Body of pancreas (tissue), 4 donors: ENCODE measurements at places on chromosomes 4 and X. TPM values are rescaled to one million over a fixed set of nuclear protein-coding genes. Genes with fewer than 3 reads are reported as not detected.

The RAB33A gene
- total RNA-seq, result 0.78 TPM

The SLC4A4 gene
- 402 TPM for total RNA-seq

The STPG2 gene
- 1.6 TPM for total RNA-seq

The MYOZ2 gene
- not detected for total RNA-seq

The IL2 gene
- not detected for total RNA-seq

The BRS3 gene
- not detected for total RNA-seq

The CWH43 gene
- total RNA-seq, result not detected

The KLHL13 gene
- 3.4 TPM for total RNA-seq

The GBA3 gene
- total RNA-seq, result not detected

The UGT2B17 gene
- total RNA-seq, result not detected

The NPFFR2 gene
- total RNA-seq, result not detected

The NIPAL1 gene
- 1.0 TPM for total RNA-seq

GRCh38 chrX:103629318-103630170, 769 bp downstream of the TCEAL1 start:
- DNase-seq, result peak; percentile 70

DNA sequence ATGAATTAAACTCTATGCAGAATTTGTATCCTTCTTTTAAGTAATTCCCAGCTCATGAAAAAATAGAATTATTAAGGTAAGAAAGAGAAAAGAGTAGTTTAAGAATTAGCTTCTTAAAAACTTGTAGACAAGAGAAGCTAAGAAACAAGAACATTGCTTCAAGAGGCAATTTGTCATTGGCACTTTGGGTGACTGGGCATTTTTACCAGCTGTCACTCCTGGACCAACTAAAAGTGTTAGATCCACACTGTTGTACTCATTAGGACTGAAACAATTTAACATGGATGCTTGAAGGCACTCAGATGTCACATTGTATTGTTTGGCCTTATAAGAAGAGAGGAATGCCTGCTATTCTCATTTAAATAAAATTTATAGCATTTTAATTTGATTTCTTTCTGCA, 7.4 kb downstream of the COL25A1 start:
- no peak for DNase-seq

DNA sequence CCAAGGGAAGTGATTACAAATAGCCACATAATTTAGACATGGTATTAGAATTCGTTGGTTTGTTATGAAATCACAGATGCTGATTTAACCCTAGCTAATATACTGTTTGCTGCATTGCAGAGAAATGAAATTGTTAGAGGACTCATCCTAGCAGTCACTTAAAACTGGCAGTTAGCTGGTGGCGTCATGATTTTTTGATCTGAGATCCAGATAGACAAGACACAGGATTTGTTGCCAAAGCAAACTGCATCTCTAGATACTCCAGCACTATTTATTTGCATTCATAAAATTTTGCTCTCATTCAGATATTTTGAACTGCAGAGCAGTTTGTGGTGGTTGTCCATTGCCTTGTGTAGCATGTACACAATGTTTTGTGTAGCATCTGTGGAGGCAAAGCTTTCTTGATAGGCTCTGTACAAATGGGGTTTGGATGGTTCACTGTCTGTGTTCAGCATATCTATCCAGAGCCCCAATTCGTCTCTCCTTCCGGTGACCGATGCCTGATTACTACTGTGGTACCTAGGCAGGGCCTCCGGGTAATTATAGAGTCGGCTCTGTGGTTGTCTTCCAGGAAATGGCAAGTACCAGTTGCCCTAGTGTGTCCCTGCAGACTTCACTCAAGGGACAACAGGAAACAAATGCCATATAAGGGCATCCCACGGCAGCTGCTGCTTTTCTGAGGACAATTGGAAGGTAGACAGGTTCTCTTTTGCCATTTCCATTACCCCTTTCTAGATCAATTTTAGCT, 30.1 kb upstream of the SPARCL1 start:
- no peak for DNase-seq

DNA sequence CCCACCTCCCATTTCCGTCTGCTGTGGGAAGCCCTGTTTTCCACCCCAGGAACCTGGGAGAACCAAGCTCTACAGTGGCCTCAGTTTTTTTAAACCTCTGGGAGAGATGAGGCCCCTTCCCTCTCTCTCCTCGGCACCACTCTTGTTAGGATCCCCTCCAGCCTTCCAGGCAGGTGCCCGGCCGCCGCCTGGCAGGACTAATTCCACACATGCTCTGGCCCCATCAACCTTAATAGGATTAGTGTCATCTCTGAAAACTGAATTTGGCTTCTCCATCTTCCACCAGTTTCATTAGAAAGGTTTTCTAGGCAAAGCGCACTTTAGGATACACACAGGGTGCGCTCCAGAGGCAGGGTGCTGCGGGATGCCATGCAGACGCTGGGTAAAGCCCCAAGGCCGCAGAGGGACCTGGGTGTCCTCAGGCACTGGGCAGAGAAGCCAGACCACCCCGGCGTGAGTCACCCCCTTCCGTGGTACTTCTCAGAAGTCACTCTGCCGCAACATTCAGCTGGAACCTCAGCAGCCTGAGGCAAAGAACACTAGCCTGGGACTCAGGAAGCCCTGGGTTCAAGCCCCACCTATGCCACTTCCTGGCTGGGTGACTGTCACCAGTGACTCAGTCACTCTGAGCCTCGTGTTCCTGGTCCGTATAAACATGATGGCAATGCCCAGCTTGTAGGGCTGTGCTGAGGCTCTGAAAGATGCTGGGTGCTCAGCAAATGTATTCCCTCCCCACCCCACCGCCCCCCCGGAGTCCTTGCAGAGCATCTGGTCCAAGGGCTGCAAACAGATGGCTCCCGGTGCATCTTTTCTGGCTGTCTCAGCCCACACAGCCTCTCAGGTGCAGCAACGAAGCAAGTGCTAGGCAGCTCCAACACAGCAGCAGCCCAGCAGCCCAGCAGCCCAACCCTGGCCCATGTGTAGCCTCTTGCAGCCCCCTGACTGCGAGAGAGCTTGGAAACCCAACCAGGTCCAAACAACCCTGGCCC, 29.1 kb downstream of the PPP2R2C start:
- DNase-seq, result no peak

GRCh38 chr4:142698552-142698951, 147.5 kb downstream of the INPP4B start:
- DNase-seq, result no peak

DNA sequence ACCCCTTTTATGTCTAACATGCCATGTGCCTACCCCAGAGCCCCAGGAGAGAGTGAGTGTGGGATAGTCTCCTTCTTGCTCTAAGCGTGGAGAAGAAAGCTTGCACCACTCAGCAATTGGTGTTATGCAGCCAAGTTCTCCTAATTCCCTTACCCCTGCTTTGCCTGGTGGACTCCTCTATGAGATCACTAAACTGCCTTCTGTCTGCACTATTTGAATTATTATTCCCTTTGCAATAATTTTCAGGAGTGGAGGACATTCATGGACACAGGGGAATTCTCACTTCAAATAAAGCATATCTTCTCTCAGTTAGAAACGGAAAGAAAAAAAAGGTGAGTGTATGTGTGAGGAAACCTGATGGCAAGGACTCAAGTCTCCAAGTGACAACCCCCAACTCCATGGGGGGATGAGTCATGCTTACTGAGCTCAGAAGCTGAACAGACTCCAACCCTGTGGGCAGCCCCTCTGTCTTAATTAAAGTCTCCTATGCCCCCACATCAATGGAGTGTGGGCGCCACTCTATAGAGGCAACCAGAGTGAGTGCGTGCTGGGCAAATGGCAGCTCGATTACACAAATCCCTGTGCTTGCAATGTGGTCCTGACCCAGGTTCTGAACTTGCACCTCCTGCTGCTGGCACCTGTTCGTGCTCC, 381.9 kb downstream of the RAB28 start:
- DNase-seq, result no peak

- no peak for DNase-seq
Observed at GRCh38 chr4:13203101-13203500, 281.0 kb downstream of the RAB28 start.

DNA sequence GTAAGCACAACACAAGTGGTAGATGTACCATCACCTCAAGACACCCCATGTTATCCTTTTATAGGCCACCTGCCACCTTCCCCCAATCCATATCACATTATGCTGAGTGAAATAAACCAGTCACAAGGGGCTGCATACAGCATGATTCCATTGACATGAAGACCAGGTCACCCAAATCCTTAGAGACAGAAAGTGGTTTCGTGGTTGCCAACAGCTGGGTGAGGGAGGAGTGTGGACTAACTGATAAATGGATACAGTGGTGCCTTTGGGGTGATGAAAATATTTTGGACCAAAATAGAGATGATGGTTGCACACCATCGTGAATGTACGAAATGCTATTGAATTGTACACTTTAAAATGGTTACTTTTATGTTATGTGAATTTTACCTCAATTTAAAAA, 65.7 kb upstream of the DMD start:
- DNase-seq, result no peak

DNA sequence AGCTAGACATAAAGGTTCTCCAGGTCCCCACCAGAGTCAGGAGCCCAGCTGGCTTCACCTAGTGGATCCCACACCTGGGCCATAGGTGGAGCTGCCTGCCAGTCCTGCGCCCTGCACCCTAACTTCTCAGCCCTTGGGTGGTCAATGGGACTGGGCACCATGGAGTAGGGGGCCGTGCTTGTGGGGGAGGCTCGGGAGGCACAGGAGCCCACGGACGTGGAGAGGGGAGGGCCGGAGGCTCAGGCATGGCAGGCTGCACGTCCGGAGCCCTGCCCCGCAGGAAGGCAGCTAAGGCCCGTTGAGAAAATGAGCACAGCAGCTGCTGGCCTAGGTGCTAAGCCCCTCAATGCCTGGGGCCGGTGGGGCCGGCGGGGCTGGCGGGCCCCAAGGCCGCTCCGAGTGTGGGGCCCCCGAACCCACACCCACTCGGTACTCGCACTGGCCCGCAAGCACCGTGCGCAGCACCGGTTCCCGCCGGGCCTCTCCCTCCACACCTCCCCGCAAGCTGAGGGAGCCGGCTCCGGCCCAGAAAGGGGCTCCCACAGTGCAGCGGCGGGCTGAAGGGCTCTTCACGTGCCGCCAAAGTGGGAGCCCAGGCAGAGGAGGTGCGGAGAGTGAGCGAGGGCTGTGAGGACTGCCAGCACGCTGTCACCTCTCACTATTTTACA, 291.1 kb downstream of the KLHL4 start:
- no peak for DNase-seq

GRCh38 chr4:33085709-33086108, 2365.5 kb downstream of the PCDH7 start:
- DNase-seq, result no peak

DNA sequence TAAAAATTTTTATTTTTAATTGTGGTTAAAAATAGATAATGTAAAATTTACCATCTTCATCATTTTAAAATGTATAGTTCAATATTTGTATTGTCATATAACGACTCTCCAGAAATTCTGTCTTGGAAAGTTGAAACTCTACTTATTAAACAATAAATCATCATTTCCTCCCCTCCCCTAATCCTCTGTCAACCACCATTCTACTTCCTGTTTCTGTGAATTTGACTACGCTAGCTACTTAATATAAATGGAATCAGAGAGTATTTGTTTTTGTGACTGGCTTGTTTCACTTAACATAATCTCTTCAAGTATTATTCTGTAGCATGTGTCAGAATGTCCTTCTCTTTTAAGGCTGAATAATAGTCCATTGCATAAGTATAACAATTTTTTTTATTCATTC, 729.0 kb upstream of the AADAT start:
- DNase-seq, result no peak

GRCh38 chr4:125432078-125432477, 117.3 kb downstream of the FAT4 start:
- DNase-seq, result no peak

DNA sequence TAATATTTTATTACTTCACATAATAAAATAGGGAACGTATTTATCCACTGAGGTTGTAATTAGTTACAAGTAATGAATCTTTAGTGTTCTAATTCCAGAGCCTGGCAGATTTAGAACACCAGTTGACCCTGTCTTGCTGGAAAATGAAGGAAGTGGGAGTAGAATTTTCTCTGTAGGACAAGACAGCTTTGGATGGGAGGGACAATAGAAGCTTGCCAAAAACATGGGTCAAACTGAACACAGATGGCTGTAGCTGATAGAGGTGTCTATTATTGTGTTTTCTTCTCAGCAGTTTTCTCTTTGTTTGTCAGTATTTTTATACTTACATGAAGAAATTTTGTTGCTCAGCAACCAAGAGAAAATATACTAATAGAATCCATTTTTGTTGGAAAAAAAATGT, 20.2 kb downstream of the FAT4 start:
- DNase-seq, result no peak

DNA sequence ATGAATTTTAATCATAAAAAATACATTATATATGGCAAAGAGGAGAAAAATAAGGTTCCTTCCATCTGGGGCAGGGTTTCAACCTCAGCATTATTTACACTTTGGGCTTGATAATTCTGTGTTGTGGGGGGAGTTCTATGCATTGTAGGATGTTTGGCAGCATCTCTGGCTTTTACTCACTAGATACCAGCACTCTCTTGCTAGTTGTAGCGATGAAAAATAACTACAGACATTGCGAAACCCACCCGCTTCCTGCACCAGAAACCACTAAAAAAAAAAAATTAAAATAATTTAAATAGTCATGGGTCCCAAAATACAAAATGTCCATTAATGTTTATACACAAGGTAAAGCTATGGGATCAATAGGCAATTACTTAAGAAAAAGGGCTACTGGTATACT, 52.7 kb downstream of the PPP3CA start:
- DNase-seq, result no peak

DNA sequence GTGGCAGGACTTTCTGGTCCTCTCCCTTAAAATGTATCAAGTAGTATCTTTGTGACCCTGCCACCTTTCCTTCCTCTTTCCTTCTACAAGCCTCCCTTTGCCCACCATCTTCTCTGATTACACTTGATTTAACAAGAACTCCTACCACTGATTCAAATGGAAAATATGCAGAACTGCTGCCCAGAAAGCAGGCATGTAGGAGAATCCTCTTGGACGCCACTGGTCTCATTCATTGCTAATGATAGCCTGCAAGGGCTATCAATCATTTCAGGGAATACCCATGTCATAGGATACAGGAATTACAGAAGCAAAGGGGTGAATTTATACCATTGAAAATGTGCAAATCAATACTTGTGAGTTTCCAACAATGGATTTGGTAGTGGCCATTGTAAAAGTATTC, 294.6 kb upstream of the NRK start:
- DNase-seq, result no peak

GRCh38 chr4:139214039-139214534, 37.1 kb upstream of the ELF2 start:
- peak; percentile 59 for DNase-seq

GRCh38 chrX:118627084-118627758, 100.2 kb upstream of the IL13RA1 start:
- DNase-seq, result no peak

DNA sequence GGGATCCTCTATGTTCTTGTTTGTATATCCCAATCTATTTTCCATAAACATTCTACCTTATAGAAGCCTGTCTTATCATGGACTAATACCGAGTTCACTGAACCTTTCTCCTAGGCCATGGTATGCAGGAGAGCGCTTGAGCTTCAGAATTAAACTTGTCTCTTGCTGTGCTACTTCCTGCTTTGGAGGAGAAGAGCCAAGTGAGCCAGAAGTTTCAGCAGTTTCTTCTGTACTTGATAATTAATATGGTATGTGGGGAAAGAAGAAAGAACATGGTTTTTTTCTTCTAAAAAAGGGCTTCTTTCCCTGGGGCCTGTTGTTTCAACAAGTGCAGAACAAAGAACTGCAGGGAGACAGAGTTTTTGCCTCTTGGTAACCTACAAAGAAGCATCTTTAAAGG, 172.8 kb downstream of the ATG4A start:
- no peak for DNase-seq
